HFF-Myc (cell line): ENCODE measurements at places on chromosomes 5 and 9.
A peak's percentile ranks its signal among the peaks of the same experiment; 100 is the strongest.

- DNase-seq, result no peak
Observed at GRCh38 chr5:116534964-116535651, 39.5 kb downstream of the SEMA6A start.

GRCh38 chr5:144191998-144192397, 21.3 kb downstream of the KCTD16 start:
- DNase-seq, result no peak

DNA sequence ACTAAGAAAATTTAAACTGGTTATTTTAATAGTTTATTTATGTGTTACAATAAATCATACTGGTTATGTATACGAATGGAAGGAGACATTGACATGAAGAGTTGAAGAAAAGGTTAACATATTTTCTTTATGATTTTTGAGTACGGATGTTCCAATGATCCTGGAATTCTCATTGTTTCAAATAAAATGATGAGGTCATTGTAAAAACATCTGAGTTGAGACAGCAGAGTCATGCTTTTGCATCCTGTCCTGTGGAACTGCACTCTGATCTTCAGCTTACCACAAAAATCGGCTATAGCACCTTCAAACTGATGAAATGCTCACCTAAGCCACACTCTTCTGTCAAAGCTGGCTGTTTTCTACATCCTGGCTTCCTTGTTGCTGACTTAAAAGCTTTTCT, 67.8 kb downstream of the PTCD2 start:
- DNase-seq, result peak; percentile 54

GRCh38 chr5:163915481-163915961, 410.1 kb downstream of the MAT2B start:
- DNase-seq, result no peak

DNA sequence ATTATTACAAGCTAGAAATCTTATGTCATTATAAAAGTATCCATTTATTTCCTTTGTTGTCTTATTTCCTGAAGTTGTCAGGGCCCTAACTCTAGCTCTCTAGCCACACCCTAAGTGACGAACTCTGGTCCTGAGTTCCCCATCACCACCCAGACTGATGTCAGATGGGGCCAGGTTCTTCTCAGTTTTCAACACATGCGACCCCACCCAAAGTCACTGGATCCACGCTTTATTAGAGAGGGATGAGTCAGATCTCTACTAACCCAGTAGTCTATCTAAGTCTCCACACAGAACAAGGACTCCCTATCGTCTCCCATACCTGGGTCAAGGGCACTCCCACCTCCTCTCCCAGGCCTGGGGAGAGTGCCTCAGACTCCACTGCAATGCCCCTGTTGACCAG, 6.8 kb upstream of the FEM1C start:
- no peak for DNase-seq

DNA sequence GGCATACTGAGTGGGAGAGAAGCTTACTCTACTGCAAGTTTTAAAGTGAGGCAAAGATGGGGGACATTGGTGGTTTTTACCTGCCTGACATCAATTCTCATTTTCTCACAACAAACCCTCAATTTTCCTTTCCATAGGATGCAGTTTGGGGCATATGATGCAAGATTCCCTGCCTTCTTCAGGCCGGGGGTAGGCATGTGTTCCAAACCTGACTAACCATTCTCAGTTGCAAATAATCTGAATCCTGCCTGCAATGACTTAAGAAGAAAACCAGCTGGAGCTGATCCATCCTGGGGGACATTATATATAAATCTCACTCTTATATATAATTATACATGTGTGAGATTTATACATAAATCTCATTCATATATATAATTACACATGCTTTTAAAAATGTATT, 223.6 kb upstream of the EFNA5 start:
- no peak for DNase-seq
